ENCODE measurements at places on chromosomes 3 and 15.

- DNase-seq = no peak
Observed at GRCh38 chr3:129051871-129052340, 8.7 kb upstream of the GP9 start.

DNA sequence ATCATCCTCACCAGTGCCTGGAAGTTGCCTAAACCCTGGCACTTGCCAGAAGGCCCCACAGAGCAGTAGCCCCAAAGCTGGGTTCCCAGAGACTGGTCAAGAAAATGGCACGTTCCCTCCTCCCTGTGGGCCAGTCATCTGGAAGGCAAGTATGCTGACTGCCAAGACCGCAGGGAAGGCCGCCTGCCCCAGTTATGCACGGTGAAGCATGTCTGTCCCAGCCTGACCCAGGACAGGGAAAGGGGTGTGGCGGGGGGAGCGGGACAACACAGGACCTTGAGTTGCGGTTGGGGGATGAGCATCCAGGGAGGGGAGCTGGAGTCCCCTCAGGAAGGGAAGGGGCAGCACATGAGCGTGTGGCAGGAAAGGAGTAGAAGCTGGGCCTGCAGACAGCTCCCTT, 33.0 kb downstream of the RBPMS2 start:
- no peak for DNase-seq

GRCh38 chr15:92797168-92798052, 102.7 kb upstream of the CHD2 start:
- peak; percentile 84 for DNase-seq

GRCh38 chr15:78797951-78798350, 13.3 kb downstream of the ADAMTS7 start:
- DNase-seq = no peak

DNA sequence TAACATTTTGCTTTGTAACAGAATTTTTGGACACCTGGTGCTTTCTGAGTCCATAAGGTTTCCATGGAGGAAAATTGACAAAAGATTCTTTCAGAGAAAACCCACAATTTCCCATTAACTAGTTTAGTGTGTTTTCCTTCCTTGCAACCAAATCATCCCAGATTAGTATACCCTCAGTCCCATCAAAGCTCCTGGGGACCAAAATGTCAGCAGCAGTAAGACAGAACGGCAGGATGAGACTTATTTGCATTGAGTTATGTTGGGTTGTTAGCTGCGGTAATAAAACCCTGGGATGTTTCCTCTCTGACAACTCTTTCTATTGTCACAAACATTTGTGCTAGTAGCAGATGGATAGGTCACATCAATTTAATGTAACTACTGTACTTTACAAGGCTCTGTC, 32.4 kb upstream of the VPS33B start:
- no peak for DNase-seq

GRCh38 chr15:35705884-35706585, 160.1 kb upstream of the DPH6 start:
- DNase-seq = peak; percentile 20

DNA sequence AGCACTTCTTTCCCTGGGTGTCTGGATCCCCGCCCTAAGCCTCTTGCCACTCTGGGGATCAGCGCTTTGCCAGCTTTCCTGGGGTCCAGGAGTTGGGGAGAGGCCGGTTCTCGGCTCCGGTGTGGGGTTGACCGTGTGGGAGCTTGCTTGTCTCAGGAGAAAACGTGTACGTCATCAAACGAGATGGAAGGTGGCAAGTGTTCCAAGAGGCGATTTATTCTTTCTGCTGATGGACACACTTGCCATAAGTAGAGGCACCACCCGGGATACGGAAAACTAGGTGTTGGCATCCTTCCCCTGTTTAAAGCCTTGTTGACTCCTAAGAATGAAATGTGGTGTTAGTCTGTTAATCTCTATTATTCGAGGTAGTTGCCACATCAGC, 295 bp downstream of the ZWILCH start:
- no peak for DNase-seq

- no peak for DNase-seq
Observed at GRCh38 chr3:94372026-94372425, 309.2 kb downstream of the NSUN3 start.

DNA sequence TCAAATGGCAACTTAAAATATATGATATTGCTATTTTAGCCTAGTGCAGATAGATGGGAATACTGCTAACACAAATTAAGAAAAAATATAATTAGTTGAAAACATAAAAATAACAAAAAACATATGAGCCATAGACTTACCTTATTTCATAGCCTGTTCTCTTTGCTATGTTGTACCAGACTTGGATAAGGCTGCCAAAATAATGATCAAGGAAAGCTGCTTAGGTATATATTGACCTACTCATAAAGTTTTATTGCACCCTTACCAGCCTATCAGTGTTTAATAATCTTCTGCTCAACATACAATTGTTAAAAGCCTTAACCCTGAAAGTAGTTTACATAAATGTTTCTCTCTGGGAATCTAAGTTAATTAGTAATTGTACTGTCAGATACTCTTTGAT, at the start of gene SI:
Gene SI (minus strand): TSS at position 204 of the 400 bp plus-strand sequence. CDS start 2,484 bp downstream, outside the sequence.
- DNase-seq = no peak

GRCh38 chr3:105672996-105673395, 195.8 kb downstream of the CBLB start:
- no peak for DNase-seq

- no peak for DNase-seq
Observed at GRCh38 chr3:10552631-10552943, 47.2 kb upstream of the ATP2B2 start.

GRCh38 chr3:162443376-162443775, 946.8 kb downstream of the OTOL1 start:
- no peak for DNase-seq

DNA sequence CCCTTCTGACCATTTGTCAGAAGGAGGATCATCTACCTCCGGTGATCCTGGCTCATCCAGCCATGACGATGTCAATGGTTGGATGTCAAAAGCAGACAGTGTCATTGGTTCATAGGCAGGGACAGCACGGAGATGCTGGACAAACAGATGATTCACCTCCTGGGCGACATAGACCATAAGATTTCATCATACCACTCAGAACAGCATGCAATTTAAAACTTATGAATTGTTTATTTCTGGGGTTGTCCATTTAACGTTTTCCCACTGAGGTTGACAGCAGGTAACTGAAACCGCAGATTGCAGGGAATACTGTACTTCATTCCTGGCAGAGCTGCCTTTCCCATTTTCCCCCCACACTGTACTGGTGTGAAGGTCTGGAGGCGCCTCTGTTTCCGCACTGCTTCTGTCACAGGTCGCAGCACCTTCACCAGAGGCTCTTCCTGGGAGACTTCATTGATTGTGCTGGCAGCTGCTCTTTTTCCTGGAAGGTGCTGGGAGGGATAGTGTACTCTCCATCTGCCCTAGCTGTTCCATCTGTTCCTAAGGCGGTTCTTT, 32.5 kb upstream of the TMOD3 start:
- peak; percentile 55 for DNase-seq

- no peak for DNase-seq
Observed at GRCh38 chr3:149630806-149631205, 27.0 kb downstream of the WWTR1 start.

GRCh38 chr3:72563690-72564370, 284.4 kb downstream of the SHQ1 start:
- no peak for DNase-seq

- DNase-seq = no peak
Observed at GRCh38 chr3:124422805-124423204, 307.4 kb upstream of the UMPS start.

- DNase-seq = no peak
Observed at GRCh38 chr15:57647071-57647790, 55.5 kb downstream of the MYZAP start.

DNA sequence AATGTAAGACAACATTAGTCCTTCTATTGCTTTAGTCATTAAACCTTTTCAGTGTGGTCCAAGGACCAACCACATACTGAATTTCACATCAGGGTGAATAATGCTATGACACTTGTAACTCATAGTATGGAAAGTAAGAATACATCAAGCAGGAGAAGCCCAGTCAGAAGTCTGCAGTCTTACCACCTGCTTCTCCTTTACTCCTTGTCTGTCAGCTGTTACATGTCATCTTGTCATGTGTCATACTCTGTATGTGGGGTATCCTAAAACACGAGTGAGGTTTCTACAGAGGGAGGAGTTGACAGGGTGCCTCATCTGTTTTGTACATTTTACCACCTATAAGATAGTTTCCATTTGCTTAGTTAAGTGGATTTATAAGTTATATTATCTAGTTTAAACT, 32.8 kb upstream of the EID1 start:
- DNase-seq = no peak

- DNase-seq = no peak
Observed at GRCh38 chr3:43537225-43537624, 84.6 kb downstream of the ANO10 start.

DNA sequence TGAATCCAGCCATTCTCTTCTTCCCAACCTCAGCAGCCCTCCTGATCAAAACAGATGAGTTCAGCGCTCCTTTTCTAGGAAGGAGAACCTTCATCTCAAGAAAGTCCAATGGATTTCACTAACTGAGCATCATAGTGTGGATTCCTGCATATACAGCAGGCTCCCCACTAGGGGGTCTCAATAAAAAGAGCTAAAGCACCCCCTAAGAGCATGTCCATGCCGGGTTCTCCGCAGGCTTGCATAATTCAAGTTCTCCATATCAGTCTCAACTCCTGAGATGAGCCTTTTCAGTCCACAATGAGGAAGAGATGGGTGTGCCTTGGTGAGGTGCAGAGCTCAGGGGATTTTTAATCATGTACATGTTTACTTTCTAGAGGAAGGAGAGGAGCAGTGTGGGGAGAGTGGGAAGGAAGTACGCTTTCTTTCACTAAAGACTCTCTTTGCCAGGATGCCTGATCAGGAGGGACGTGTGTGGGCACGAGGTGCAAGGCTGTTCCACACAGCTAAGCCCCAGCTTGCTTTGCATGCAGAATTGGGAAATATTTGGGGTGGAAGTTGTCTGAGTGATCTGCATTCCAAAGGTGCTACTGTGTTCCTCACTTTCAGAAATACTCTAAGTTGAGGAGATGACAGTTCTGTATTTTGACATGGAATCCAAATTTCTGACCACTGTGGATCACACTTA, 563.5 kb downstream of the OCA2 start:
- DNase-seq = no peak

GRCh38 chr15:28113394-28114113, 14.4 kb upstream of the OCA2 start:
- no peak for DNase-seq

- peak; percentile 38 for DNase-seq
Observed at GRCh38 chr15:80026754-80027153, 32.7 kb upstream of the ZFAND6 start.

DNA sequence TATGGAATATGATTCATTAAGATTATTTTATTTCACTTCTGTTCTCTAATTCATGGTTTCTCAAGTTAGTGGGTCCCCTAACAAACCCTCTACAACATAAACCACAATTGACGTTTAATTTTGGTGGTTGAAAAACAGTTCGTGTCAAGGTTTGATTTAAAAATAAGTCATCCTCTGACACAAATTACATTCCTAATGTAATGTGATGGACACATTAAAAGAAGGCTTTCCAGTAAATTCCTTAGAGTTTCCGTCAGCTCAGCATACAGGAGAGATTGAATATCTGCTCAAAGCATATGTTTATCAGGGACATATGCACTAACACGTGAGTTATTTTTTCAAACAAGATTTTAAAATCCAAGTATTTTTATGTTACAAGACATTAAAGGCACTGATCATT, 626.5 kb upstream of the ADAMTS9 start:
- no peak for DNase-seq

GRCh38 chr15:34252545-34252944, 27.7 kb downstream of the EMC4 start:
- no peak for DNase-seq

DNA sequence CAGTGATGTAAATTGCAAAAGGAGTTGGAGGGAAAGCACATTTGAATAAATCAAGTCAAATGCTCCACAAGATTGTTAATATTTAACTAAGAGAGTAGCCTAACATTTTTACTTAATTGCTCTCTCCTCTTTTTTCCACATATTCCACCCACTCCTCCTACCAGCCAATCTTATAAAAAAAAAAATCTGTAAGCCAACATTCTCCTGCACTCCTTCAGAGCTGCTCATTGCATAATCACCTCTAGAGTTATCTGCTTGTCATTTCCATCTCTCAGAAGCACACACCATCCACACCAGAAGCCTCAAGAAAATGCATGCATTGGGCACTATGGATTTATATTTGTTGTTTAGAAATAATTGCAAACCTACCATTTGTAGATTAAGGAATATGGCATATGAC, 64.1 kb downstream of the CADPS start:
- DNase-seq = no peak

DNA sequence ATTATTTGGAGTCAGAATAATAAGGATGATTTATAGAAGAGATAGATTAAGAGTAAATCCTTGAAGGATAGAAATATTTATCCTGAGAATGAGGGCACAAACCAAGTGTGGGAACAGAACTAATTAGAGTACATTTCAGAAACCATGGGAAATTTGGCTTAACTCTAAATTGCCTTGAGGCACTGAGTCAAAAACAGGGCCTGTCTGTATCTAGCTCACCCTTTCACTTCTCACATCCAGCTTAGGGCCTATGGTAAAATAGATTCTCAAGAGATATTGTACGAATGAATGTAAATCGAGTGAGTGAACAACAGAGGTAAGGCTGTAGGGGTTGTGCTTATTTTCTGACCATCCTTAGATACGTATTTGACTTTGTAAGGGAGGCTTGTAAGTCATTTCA, 586.1 kb upstream of the DPPA4 start:
- DNase-seq = no peak

DNA sequence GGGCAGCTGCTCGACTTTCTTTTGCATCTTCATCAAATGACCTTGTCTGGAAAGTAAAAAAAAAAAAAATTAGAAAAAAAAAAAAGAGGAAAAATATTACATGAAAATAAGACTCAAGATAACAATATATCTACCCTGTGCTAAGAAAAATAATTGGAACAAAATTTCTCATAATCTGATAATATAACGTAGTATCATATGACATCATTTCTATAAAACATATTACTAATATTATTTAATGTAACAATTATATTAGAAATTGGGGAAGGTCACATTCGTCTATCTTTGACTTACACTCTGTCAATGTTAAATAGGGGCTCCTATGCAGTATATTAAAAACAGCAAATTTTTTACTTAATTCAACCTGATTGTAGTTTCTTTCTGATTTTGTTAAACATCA, 44.1 kb downstream of the INO80 start:
- no peak for DNase-seq

DNA sequence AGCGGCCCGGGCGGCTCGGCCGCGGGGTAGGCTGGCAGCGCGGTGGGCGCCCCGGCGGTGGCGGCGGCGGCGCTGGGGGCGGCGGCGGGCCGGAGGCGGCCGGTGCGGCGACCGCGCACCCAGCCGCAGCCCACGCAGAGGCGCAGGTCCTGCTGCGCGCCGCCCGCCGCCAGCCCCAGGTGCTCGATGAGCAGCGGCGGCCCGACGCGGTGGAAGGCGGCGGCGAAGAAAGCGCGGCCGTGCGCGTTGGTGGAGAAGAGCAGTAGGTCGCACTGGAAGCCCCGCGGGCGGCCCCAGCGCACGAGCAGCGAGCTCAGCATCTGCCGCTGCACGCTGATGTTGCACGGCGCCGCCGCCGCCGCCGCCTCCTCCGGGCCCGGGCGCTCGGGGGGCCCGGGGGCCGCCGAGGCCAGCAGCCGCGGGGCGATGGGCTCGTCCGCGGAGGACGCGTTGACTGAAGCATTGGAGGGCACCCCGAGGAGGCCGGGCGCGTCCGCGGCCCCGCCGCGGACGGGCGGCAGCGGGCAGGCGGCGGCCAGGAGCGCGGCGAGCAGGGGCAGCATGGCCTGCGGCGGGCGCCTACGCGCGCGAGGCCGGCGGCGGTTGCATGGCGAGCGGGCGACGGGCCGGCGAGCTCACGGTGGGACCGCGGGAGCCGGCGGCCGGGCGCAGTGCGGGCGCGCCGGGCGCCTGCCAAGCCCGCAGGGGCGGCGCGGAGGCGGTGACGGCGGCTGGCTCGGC, 452 bp downstream of the TMEM158 start:
- peak; percentile 28 for DNase-seq

Data from suppressor macrophage treated with lipopolysaccharide for 1 hour (primary cell).